ENCODE measurements at places on chromosomes 3 and 15.

- no peak for DNase-seq
Observed at GRCh38 chr15:65244638-65245037, 33.4 kb upstream of the CILP start.

DNA sequence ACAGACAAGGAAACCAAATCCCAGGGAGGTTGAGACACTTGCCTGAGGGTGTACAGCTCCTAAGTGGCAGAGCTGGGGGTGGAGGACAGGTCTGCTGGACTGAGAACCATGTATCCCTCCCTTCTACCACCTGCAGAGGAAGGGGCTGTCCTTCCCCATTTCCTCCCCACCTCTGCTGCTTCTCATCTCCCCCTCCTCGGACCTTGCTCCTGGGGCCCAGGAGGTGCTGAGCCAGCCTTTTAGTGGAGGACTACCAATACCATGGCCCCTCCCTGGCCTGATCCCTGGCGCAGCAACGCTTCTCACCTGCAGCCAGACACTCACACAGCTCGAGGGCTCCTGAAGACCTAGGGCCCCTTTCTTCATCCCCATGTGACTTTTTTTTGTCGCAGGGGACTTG lies 50.4 kb downstream of the IDH2 start:
- DNase-seq, result no peak

DNA sequence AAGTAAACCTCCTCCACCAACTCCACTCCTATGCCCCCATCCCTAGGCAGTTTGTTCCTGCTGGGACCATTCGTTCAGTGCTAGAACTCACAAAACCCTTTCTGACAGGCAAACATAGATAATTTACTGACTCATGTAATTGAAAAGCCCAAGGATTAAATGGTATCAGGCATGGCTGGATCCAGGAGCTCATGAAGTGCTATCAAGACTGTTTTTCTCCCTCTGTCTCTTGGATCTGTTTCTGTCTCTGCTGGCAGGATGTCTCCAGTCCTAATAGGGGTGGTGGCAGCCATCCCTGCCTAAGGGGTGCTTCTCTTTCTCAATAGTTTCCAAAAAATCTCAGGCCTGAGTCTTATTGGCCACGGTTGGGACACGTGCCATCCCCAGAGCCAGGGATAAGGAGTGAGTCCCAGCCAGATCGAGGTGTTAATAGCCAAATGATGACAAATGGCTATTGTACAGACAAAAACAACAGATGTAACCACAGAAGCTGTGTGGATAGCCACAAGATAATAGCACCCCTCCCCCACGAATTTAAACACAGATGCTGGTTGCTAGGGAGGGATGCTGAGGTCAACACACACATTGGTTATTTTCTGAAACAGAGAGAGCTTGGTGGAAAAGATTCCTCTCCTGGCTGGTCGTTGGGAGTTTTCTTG lies 168.6 kb downstream of the SHQ1 start:
- DNase-seq, result no peak

- no peak for DNase-seq
Observed at GRCh38 chr15:68979816-68980215, 34.7 kb upstream of the NOX5 start.

DNA sequence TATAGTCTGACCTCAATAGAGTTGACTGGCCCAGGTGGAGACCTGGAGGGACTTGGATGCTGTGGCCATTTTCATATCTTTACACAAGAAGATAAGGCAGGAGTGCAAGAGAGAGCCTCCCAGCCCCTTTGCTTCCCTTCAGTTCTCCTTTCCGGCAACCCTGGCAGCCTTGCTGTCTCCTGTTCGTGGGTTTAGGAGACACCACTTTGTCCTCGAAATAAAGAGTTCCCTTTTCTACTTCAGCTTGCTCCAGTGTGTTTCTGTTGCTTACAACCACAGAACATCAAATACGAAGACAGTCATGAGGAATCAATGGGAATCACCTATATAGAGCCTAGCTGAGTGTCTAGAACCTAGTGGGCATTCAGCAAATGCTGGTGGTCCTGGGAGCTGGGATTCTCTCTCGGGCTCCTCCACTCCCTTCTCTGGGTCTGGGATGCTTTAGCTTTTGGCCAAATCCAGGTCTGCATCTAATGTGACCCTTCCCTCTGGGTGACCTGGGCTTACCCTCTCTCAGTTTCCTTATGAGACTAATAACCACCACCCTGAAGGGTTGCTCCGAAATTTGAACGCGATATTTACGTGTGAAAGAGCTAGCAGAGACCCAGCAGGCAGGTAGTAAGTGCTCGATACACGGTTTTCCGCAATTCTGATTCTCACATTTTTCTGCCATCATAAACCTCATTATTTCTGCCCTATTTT lies 44.5 kb downstream of the PCSK6 start:
- no peak for DNase-seq

- no peak for DNase-seq
Observed at GRCh38 chr3:119318876-119319275, 24.7 kb downstream of the ARHGAP31 start.

DNA sequence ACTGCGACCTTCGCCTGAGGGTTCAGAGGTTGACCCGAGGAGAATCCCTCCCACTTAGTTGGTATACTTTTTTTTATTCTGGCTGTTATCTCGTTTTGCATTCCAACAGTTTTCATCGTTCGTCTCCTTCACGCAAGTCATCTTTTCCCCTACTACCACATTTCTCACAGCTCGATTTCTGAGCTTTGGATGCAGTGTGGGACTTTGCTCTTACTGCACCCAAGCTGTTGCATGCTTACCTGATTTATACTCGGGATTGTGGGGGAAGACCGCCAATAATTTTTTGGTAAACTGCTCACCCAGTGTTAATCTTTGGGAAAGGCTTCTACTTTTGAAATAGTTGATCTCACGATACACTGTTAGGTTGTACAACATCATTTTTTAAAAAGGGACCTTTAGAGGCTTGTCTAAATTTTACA lies 702 bp downstream of the TBC1D23 start:
- DNase-seq, result no peak

GRCh38 chr3:16456784-16457415 lies 56.6 kb downstream of the RFTN1 start:
- DNase-seq, result no peak

GRCh38 chr3:57078344-57078634 lies 17.8 kb downstream of the SPATA12 start:
- DNase-seq, result no peak

DNA sequence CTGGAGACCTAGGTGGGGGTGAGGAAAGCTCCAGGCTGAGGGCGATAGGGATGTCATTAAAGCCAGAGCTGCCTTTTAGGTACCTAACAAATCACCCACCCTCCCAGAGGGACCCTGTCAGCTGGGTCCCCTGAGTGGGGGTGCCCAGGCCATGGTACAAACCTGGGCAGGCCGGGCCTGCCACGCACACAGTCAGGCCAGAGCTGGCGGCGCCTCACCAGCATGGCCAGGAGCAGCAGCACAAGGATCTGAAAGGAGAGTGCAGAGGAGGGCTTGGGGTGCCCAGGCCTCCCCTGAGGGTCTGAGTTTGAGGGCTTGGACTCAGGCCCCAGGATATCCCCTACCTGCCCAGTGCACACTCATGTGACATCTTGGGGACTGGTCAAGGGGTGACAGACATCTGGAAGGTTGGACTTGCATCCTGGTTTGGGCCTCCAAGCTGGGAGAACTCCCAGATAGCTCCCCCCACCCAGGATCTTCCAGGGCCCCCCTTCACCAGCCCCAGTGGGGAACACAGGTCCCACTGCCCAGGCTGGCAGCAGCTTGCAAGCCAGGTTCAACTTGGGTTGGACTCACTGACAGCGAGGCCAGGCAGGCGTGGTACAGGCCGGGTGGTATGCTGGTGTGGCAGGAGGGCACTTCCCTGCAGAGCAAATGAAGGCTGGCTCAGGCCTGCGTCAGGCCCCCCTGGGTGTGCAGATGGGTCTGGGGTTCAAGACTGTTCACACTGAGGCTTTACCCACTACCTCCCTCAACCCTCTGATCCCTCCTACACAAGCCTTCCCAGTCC lies 5.2 kb downstream of the STRA6 start:
- no peak for DNase-seq

GRCh38 chr15:95470997-95471689 lies 859.4 kb upstream of the NR2F2 start:
- DNase-seq, result no peak

GRCh38 chr15:75811626-75812025 lies 31.6 kb upstream of the UBE2Q2 start:
- no peak for DNase-seq

DNA sequence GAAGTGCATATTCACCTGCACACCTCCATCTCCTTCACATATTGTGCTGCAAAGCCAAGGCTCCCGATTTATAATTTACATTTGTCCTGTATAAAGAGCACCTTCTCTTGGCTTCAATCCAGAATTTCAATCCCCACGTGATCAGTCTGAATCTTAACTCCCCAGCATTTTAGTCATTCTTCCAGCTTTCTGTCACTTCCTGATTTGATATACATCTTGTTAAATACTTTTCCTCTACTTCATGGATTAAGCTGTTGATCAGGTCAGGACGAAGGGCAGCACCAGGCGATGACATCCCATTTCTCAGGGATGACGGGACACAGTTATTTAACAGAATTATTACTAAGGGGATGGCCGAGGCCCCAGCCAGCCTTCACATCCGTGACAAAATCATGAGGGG lies 212.5 kb downstream of the EPHB1 start:
- DNase-seq, result no peak

GRCh38 chr3:132787616-132788300 lies 65.5 kb upstream of the NPHP3 start:
- no peak for DNase-seq

- DNase-seq, result no peak
Observed at GRCh38 chr15:65375871-65376607, 1.8 kb downstream of the IGDCC3 start.

- no peak for DNase-seq
Observed at GRCh38 chr15:65344214-65344913, 33.4 kb downstream of the IGDCC3 start.

DNA sequence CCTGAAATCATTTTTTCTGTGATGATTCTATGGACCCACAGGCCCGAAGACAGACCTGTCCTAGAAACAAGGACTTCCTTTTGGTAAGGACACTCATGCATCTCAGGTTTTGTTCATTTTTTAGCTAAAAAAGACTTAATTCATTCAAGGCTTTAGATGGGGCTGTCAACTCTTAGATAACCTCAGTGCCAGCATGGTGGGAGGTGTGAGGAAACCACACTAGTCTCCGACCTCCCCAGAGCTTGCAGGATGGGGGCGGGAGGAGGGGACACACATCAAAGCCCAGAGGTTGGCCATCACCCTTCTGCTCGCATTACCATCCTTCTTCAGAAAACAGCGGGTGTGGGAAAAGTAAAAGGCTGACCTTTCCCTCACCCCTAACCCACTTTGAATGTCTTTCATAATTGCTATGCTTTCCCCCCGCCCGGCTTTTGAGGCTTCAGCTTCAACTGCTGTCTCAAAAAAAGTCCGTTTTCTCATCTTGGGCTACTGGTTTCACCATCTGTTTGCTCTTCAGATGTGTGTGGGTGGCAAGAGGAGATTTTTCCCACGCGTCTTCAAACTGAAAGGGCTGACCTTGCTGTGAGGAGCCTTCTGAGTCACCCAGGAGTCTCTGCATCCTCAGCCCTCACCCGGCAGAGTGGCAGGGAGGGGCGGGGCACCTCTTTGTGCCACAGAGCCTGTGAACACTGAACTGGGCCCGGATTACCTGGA lies 27.6 kb upstream of the CXCR6 start:
- DNase-seq, result peak; percentile 54

GRCh38 chr15:73237910-73238309 lies 130.8 kb downstream of the HCN4 start:
- DNase-seq, result no peak

GRCh38 chr3:112308151-112308911 lies 14.3 kb upstream of the SLC9C1 start:
- no peak for DNase-seq

- DNase-seq, result no peak
Observed at GRCh38 chr15:74319596-74320351, 47.7 kb downstream of the CYP11A1 start.

- no peak for DNase-seq
Observed at GRCh38 chr3:70231266-70231701, 81.2 kb downstream of the MDFIC2 start.

- peak; percentile 34 for DNase-seq
Observed at GRCh38 chr3:172106989-172107388, 67.6 kb downstream of the FNDC3B start.

- DNase-seq, result no peak
Observed at GRCh38 chr3:10116138-10116460, 624 bp downstream of the BRK1 start.

- no peak for DNase-seq
Observed at GRCh38 chr3:169607949-169608348, 55.6 kb downstream of the MECOM start.

DNA sequence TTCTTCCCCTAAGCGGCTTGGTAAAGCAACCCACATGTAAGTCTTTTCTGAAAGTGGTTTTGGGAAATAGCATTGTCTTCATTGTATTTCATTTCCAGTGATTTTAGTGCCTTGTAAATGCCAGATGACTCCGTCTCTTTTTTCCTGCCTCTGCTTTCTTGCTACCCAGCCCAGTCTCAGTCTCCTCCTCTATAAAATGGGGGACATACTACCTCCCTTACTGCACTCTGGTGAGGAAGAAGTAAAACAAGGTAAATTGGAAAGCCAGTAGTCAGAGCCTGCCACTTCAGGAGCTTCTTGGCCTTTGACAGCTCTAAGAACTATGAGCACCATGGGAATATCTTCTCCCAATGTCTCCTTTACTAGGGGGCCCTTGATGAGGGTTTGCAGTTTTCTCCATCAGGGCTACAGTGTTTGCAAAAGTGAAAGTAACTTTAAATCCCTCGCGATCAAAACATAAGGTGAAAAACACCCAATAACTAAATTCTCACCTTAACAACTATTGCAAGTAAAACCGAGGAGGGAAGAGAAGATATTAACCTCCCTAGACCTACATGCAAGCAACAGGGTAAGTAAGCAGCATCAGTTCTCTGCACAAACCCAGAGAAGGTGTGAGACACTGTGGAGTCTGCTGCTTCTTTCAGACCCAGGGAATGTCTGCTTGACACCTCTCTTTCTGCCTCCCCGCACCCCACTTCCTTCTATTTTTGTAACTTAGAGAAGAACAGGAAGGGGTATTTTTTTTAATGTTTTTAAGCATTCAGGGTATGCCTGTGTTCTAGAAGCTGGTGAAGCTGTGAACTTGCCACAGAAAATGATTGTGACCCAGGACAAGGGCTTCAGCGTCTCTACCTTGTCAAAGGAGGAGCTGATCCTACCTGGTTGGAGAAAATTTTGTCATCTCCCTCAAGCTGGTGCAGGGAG lies 159.1 kb upstream of the EOMES start:
- DNase-seq, result no peak

- DNase-seq, result no peak
Observed at GRCh38 chr15:64858021-64858575, 16.4 kb downstream of the PLEKHO2 start.

GRCh38 chr3:136733317-136733833 lies 18.8 kb downstream of the STAG1 start:
- no peak for DNase-seq

DNA sequence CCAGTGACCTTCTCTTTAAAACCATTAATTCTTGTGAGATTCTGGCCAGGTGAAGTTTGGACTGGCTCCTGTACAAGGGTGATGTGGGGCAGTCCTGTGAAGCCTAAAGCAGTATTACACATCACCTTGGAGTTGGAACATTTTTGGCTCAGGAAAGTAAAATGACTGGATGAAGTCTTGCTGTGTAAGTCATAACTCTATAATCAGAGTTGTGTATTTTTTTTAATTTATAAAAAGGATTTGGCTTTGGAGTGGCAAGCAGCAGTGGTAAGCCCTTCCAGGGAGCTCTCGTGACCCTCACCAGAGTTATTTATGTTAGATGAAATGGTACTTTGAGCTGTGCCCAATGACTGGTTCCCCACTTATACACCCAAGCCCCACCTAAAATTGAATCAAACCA lies 331.2 kb upstream of the DCBLD2 start:
- no peak for DNase-seq

- no peak for DNase-seq
Observed at GRCh38 chr3:134449951-134450350, 35.8 kb downstream of the ANAPC13 start.

GRCh38 chr3:17315897-17316296 lies 426.5 kb downstream of the TBC1D5 start:
- DNase-seq, result no peak
